ENCODE measurements at places on chromosomes 4 and X. TPM values are rescaled to one million over a fixed set of nuclear protein-coding genes. Genes with fewer than 3 reads are reported as not detected.

GRCh38 chr4:98612318-98613250 lies 45.8 kb downstream of the TSPAN5 start:
- DNase-seq: no peak

GRCh38 chr4:17082186-17082585 lies 183.7 kb upstream of the LDB2 start:
- DNase-seq: no peak

Gene STBD1
- total RNA-seq: 48.7 TPM

GRCh38 chr4:139872274-139872673 lies 206.7 kb downstream of the MGST2 start:
- DNase-seq: no peak

DNA sequence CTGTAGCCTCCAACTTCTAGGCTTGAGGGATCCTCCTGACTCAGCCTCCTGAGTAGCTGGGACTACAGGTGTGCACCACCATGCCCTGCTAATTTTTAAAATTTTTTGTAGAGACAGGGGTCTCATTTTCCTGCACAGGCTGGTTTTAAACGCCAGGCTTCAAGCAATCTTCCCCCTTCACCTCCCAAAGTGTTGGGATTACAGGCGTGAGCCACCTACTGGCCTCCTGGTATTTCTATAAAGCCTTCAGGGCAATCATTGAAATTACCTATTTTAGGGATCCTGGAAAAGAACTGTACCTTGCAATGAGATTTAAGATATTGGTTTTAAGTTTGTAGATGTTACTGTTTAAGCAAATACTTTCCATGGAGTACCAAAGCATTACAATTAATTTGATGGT lies 13.5 kb upstream of the PLS3 start:
- DNase-seq: no peak
